ENCODE measurements at places on chromosomes 6 and 20.

DNA sequence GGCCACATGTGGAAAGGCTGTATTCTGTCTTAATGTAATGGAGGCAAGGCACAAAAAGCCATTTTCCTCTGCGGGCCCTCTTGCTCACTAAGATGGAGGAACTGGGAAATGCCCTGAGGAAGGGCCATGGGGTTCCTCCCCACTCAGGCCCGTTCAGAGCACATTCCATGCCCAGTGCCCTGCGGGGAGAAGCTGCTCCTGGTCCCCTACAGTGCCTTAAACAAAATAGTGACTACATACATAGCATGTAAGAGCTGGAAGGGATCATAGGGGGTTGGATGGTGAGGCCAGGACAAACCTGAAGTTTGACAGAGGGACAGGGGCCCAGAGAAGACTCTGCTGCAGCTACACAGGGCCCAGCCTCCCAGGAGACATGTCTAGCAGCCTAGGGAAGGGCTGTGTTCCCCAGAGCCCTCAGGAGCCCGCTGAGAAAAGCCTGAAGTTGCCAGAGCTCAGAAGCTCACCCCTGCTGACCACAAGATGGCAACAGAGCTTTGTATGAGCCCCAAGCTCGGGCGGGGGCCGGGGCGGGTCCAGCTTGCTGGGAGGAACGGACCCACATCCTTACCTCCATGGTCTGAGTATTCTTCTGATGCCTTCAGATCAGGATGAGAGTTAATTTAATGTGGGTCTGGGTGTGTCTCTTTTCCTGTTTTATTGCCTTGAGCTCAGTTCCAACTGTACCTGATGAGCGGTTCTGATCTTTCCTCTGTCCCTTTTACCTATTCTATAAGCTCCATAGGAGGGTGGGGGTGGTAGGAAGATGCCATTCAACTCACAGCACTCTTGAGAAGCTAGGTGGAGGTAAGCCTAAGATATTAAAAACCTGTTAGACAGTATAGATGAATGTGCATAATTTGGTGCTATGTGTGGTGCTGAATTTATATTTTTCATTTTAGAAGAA, 242.9 kb downstream of the CDC5L start:
- DNase-seq = peak; percentile 67

GRCh38 chr20:62304331-62305148, 1.7 kb downstream of the ADRM1 start:
- DNase-seq = no peak

- DNase-seq = no peak
Measured at GRCh38 chr6:113380591-113380990, 476.6 kb upstream of the MARCKS start.

DNA sequence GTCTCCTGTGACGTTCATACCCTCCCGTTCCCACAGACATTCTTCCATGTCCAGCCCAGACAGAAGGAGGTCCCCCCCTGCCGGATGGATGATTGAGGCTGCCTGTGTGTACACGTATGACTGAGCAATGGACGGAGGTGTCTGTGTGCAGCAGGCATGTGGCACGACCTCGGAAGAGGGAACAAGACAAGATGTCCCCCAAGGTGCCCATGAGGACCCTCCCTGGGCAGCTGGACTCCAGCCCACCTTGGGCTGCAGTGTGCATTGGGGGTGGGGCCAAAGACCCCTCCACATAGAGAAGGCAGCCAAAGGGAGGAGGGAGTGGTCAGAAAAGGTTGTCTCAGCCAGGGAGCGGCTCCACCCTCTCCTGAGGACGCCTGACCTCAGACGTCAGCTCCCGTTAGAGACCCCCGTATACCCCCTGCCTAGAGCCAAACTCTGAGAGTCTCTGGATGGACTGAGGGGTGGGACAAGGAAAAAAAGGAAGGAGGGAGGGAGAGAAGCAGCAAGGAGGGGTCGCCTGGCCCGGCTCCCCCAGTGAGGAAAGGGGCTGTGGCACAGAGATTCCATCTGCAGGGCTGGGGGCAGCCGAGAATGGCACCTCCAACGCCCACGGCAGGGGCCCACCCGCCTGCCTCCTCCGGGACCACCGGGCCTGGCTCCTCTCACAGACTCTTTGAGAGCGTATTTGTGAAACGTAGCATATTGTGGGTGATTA, 92.9 kb upstream of the BHLHE23 start:
- no peak for DNase-seq

GRCh38 chr20:23270382-23270911, 80.1 kb upstream of the NXT1 start:
- peak; percentile 58 for DNase-seq

GRCh38 chr6:70113171-70113570, 189.7 kb downstream of the COL9A1 start:
- no peak for DNase-seq

DNA sequence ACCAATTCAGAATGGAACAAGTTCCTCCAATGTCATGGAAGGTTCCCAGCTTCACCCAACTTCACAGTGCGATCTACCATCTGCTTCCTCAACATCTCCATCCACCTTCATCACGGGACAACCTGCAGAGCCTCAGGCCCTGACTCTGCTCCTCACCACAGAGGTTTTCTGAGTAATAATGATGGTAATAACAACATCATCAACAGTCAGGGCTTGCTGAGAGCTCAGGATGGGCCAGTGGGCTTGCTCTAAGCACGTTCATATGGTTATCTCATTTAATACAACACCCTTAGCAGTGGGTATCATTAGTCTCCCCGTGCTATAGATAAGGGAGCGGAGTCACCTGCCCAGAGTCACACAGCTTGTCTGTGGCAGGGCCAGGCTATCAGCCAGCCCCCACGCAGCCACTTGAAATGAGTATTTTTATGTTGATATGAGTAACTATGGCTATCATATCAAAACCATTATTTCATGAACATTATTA, 38.6 kb downstream of the PREX1 start:
- DNase-seq = no peak

GRCh38 chr6:160300076-160300695, 41.6 kb upstream of the SLC22A2 start:
- no peak for DNase-seq

DNA sequence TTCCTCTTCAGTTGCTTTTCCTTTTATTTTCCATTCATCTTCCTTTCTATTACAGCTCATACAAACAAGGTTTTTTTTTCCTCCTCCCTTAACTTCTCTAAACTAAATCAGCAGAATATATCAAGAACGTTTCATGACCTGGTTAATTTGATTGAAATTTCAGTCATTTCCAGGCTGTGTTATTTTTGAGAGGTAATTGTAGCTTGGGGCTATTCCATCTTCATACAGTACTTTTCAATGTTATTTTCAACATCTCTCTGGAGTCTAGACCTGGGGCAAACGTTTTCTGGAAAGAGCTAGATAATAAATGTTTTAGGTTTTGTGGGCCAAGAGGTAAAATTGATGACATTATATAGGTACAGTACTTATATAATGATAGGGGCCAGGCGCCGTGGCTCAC, 4.0 kb upstream of the SLC23A2 start:
- no peak for DNase-seq

DNA sequence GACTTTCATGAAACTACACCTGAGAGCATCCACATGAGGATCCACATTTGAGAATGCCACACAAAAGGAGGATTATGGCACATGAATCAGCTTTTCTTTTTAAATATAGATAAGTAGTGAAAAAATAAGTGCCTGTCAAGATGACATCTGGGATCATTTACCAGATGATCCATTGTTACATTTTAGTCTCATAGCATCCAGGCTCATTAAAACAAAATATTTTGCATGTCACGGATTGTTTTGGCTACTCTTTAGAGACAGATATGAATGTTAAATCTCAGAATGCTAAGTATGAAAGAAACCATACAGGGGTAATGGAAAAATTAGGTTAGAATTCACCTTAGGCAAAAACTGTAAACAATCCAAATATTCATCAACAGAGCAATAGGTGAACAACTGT, 66.7 kb downstream of the MYO6 start:
- DNase-seq = no peak

DNA sequence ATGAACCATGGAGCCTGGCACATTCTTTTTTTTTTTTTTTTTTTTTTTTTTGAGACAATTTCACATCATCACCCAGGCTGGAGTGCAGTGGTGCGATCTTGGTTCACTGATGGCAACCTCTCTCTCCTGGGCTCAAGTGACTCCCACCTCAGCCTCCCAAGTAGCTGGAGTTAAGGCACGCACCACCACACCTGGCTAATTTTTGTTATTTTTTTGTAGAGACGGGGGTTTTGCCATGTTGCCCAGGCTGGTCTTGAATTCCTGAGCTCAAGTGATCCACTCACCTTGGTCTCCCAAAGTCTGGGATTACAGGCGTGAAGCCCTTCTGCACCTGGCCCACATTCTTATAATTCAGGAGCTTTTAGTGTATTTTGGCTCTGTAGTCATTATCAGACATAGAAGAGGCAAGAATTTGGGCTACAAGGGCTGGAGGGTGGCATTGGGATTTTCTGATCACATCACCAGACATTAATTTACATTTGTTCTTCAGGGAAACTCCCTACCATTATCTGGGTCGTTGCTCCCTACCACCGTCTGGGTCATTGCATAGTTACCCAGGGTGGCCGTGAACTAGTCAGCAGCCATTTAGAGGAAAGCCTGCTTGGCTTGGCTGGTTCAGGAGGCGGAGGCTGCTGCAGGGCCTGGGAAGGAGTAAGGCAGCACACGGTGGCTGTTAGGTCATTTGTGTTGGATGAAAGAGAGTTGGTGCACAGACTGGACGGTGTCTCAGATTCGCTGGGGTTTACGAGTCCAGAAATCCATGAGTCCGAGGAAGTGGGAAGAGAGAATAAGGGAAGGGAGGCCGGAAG, 17.6 kb downstream of the ARID1B start:
- no peak for DNase-seq

DNA sequence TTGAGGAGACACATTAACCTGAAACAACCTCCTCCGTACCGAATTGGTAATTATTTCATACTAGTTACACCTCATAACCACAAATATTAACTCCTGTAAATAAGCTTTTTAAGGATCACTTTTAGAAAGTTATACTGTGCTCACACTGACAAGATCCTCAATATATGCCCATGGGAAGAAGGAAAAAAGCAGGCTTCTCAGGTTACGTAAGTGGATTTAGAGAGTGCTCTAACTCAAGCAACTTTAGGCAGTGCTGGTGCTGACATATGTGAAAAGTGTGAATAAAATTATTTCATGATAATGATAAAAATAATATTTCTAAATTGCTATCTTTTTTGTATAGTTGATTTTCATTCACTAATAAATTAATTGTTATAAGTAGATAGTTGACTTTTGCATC, 76.1 kb downstream of the PRKN start:
- no peak for DNase-seq

- DNase-seq = no peak
Measured at GRCh38 chr6:63425493-63425892, 105.7 kb upstream of the LGSN start.

- no peak for DNase-seq
Measured at GRCh38 chr20:37377346-37378081, 31.6 kb downstream of the SRC start.

GRCh38 chr6:157964100-157964499, 17.6 kb upstream of the SYNJ2 start:
- peak; percentile 10 for DNase-seq

GRCh38 chr6:160733050-160733646, 31.1 kb downstream of the PLG start:
- DNase-seq = peak; percentile 56

DNA sequence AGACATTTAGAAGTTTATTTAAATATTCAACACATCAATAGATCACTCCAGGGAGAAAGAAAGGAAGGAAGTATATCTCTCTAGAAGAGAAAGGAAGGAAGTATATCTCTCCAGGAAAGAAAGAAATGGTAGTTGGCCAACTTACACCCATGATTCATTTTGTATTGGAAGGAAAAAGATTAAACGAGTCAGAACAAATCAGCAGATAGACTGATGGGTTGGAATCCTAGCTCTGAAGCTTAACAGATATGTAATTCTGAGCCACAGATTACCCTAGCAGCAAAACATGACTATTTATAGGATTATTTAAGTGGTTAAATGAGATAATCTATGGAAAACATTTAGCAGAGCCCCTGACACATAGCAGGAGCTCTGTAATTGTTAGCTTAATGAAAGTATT, 27.1 kb downstream of the COL12A1 start:
- no peak for DNase-seq

DNA sequence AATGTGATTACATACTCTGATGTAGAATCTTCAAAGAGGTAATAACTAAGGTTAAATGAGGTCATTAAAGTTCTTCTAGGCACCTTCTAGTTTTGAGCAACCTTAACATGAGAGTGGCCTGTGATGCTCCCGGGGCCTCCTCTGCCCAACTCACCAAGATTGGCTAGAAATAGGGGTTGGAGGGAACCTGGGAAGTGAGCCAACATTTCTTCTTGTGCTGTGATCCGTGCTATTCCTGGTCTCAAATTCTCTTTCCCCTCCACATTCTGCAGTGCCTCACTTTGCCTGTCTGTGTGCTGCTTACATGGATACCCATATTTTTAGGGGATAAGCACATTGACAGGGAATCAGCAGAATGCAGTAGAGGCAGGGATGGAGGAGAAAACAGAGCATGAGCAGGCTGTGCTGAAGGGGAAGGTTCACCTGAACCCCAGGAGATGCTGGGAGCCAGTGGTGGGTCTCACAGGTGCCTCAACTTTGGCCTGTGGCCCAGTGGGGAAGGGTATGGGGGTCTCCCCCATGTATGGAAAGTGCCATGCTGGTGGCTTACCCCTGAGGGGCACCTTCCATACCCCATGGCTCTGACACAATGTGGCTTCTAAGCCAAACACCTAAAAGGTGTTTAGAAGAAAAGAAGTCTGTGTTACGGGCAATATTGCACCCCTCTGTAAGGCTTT, 164.7 kb upstream of the CHD6 start:
- no peak for DNase-seq
